ENCODE measurements at places on chromosomes 13 and 19.

- DNase-seq, result no peak
These were observed 26.5 kb downstream of the FAM216B start for GRCh38 chr13:42807866-42808265.

GRCh38 chr13:89786531-89786930 lies 1561.0 kb upstream of the MIR17HG start:
- no peak for DNase-seq

GRCh38 chr19:17560205-17560595 lies 4.8 kb downstream of the COLGALT1 start:
- no peak for DNase-seq

DNA sequence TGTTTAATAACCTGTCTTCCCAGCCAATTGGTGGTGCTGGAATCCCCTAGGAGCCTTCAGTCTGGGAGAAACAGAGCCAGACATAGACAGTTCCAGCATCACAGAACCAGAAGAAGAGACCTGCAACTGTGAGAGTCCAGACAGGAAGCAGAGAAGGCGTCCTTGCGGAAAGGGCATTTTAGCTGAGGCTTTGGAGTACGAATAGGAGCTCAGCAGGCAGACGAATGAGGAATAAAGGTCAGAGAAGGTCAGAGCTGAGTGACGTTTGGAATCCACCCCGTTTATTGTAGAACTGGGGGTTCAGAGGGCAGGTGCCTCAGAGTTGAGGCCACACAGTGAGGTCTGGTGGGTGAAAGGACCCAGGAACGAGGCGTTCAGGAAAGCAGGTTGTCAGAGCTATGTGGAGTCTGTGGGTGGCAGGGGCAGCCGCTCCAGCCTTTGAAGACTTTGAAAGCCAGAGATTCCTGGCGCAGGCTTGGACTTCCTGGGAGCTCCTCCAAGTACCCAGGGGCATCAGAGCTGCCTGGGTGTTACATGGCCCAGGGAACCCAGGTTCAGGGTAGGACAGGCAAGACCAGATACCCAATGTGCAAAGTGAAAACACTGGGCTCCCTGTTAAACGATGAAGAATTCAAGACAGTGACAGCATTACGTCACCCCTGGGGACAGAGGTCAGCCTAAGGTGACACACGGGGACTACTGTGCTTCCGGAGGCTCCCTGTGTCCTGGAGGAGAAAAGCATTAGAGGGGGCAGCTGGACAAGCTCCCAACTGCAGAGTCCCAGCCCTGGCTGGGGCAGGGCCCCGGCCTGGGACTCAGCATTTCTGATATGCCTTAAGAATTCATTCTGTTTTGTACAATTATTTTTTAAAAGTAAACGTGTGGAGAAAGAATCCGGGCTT lies 5.5 kb downstream of the ARRDC2 start:
- no peak for DNase-seq

DNA sequence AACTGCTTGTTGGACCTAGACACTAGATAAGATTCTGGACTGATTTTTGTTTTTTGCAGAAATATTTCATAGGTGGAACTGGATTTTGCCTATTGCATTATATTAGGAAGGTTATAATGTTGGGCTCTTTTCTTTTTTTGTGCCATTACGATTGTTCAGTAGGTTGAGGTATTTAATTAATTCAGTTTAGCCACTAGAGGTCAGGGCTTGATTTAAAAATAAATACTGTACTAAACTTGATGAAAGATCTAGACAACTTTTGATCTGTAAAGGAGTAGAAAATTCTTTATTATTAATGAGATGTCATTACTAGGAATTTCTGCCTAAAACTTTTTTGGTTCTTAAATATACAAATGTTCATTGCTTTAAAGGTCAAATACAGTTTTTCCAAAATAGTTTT lies 15.2 kb upstream of the SUPT20H start:
- DNase-seq, result no peak
